Left cardiac atrium (tissue), 4 donors: ENCODE measurements at places on chromosomes 1 and 21. TPM values are rescaled to one million over a fixed set of nuclear protein-coding genes. Genes with fewer than 3 reads are reported as not detected.

ELF3 gene
- total RNA-seq = 8.5 TPM

KRTAP10-4 gene
- total RNA-seq = not detected

- DNase-seq = no peak
Observed at GRCh38 chr1:229651546-229651945, 25.5 kb downstream of the URB2 start.

TRIM62 gene
- 2.4 TPM for total RNA-seq

PDIK1L gene
- total RNA-seq = 3.3 TPM

DNA sequence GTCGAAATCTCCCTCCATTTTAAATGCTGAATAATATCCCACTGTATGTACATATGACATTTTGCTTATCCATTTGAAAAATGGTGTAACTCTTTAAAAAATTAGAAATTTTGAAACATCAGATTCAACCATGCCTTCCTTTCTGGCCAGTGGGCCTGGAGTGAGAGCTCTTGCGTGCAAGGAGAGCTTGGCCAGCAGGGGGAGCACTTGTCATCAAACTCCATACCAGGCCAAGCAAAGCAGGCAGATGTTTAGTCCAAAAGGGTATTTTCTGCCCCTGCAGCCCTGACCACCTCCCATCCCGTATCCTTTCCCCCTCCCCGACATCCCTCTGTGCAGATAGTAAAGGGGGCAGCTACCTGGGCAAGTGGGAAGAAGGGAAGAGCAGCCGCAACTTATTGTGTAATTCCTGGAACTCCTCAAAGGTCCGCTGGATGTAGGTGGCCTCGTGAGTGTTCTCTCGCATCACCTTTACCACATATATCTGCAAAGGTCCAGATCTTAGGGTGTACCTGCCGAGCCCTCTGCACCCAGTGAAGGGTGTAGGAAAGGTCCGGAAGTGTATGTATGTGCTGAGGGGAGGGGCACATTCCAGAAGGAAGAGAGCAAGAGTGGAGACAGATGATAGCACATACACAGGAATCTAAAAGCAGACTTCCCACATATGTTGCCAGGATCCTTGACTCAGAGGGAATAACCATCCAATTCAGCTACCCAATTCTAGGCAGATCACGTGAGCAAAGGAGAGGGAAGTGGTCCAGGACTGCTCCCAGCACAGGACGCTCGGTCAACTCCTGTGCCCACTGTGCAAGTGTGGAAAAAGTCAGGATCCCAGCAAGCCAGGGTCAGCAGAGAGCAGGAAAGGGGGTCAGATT is 19.9 kb upstream of the PPP1R15B start:
- peak; percentile 85 for DNase-seq

DNA sequence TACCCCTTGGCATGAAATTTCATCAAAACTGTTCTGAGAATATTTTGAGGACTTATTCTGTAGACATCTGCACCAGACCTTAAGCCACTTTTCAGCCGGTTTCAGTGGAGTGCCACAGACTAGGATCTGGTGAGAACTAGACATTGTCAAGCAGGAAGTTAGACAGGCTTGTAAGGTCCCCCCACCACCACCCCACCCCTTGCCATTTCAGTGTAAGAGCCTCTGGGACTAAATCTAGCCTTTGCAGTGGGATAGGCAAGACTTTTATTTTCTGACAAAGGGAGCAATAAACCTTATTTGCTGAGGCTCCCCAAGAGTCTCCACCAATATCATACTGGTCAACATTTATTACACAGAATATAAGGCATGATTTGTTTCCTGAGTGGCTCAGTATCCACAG is 77.9 kb upstream of the EXO1 start:
- no peak for DNase-seq

DNA sequence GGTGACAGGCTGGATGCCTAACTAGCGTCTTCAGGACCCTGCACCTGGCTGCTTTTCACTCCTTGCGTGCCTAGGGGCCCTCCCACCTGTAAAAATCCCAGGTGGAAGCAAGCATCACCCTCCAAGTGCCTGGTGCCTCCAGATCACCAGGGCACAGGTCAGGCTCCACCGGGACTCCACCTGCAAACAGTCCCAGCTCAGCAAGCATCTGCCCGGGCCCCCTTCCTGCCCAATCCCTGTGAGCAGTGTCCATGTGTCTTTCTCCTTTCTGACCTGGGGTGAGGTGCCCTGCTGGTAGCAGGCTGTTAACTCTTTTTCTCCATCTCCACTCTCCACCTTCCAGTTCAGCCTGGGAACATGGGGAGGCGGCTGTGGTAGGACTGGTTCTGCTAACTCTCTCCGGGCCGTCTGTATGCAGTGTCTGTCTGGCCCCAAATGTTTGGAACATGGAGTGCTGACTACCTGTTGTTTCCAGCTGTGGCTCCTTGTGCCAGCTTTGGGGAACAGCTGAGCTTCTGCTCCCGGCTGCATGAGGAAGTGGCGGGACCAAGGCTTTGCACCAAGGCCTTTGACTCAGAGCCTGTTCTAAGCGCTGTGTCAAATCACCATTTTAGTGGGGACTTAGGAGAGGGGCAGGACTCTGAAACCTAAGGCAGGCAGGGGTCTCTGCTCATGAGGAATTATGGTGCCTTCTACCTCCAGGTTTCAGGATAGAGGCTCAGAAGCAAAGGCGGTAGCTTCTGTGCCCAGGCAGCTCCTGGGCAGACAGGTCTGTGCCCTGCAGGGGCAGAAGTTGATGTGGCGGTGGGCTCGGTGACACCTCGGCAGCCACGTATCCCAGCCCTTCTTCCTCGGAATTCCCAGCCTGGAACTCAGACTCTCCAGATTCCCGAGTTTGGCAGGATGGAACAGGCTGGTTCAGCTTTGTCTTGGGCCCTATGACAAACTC is 5.5 kb downstream of the GPR137B start:
- DNase-seq = no peak

VPS45 gene
- 40.2 TPM for total RNA-seq

- DNase-seq = no peak
Observed at GRCh38 chr1:242318140-242318539, 206.4 kb downstream of the PLD5 start.

CFAP141 gene
- total RNA-seq = not detected

DNA sequence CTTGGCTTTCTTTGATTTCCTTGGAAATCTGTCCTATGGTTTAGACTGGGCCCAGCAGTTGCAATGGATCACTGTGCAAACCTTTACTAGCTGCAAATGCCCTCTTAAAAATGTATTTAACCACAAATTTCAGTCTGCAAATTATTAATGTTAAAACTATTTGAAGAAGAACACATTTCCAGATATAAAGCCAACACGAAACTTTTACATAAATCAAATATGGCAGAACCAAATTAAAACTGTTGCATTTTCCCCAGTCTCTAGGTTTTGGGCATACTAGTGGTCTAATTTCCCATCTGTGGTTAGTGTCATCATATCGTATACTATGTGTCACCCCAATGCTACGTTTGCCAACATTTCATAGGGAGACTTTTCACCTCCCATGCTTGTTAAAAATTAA is 52.3 kb downstream of the HMCN1 start:
- DNase-seq = no peak

- no peak for DNase-seq
Observed at GRCh38 chr1:206663362-206663761, 21.3 kb upstream of the MAPKAPK2 start.

GRCh38 chr1:41341365-41341683 is 19.9 kb upstream of the FOXO6 start:
- DNase-seq = no peak

SPATA17 gene
- total RNA-seq = 1.2 TPM

NGF gene
- 4.4 TPM for total RNA-seq

PPM1J gene
- 4.9 TPM for total RNA-seq

DNA sequence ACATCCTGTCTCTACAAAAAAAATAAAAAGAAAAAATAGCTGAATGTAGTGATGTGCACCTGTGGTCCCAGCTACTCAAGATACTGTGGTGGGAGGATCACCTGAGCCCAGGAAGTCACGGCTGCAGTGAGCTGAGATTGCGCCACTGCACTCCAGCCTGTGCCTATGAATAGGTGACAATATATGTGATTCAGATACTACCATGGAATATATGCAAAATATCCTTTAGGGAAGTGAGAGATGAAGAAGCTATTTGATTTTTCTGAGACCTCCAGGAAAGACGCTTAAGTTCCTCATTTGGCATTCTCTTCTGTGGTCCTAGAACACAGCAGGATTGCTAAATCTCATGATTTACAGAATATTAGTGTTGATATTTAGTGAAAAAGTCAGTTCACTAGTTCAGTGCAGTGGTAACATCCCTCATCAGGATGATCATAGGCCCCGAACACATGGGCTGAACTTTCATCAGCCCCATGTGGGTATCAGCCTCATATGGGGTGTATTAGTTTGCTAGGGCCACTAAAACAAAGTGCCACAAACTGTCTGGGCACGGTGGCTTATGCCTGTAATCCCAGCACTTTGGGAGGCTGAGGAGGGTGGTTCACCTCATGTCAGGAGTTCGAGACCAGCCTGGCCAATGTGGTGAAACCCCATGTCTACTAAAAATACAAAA is 6.0 kb upstream of the VASH2 start:
- DNase-seq = no peak

DNA sequence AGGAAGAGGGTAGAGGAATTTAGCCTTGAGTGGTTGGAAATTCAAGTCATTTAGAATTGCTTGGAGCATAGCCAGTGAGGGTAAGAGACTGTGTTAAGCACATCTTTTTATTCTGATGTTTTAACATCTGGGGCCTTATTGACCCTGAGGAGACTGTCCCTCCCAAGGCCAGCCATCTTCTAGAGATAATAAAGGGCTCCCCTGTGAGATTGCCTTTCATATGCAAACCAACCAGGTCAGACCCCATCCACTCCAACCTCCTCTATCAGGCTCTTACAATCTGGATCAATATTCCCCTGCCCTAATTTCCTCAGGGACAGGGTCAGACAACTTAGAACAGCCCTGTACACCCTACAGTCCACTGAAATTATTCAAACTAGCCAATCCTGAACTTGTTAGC is 93.8 kb downstream of the ATP1B1 start:
- no peak for DNase-seq

GRCh38 chr1:29209173-29209572 is 21.6 kb downstream of the MECR start:
- DNase-seq = no peak

TRAPPC10 gene
- total RNA-seq = 17.0 TPM

DNA sequence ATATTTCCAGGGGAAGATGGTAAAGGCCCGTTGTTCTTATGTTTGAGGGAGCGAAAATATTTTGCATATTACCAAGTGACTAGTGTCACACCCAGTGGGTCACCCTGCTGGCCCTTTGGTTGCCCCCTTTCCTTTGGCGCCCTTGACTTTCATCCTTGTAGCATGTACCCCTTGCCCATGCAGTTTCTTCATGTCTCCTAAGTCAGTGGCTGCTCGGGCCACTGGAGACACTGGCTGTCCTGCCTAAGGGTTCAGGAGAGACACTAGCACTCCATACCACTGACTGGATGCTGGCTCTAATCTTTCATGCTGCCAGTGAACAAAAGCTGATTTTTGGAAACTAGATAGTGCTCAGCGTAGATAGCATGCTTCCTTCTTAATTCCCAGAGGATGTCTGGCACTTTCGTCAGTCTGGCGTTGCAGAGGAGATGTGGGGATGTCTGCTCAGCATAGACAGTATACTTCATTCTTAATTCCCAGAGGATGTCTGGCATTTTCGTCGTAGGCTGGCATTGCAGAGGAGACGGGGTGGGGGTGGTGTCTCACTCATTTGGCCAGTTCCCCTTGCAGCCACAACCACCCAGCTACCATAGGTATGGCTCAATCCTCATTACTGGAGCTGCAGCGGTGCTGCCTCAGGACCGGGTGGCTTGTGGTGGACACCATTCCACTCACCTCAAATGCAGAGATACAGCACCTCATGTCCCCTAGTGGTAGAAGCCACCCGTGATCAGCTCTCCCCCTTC is 770.9 kb upstream of the TPTE start:
- DNase-seq = no peak

DNA sequence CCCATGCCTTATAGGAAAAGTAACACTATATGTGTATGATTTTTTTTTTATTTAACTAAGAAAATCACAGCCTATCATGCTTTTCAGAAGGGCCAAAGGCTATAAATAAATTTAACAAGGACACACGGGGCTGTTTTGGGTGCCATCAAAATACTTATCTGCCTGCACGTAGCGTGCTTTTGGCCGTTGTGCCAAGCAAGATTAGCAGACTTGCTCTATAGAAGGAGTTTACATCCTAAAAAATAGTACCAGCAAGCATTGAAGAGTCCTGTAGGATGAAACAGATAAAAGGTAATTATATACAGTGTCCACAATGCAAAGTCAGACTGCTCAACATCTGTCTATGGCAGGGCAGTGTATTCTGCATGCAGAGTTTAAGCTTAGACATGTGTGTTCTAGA is 3.7 kb downstream of the OLIG1 start:
- DNase-seq = no peak

IL22RA1 gene
- 0.26 TPM for total RNA-seq

- DNase-seq = no peak
Observed at GRCh38 chr1:12109901-12110300, 46.8 kb downstream of the TNFRSF8 start.

- DNase-seq = peak; percentile 83
Observed at GRCh38 chr1:27525296-27526272, 35.6 kb upstream of the WASF2 start.

IGSF9 gene
- total RNA-seq = 3.3 TPM

ANGPTL3 gene
- total RNA-seq = not detected

FCER1G gene
- total RNA-seq = 92.7 TPM

- no peak for DNase-seq
Observed at GRCh38 chr1:223803211-223803610, 42.5 kb downstream of the TP53BP2 start.

- peak; percentile 50 for DNase-seq
Observed at GRCh38 chr1:41455479-41456332, 28.8 kb downstream of the EDN2 start.

- DNase-seq = no peak
Observed at GRCh38 chr1:19710825-19711611, 46.3 kb downstream of the HTR6 start.

GRCh38 chr1:227939791-227940771 is 7.7 kb downstream of the WNT9A start:
- DNase-seq = no peak

IL19 gene
- total RNA-seq = not detected

GRCh38 chr1:35603468-35603867 is 30.4 kb downstream of the TFAP2E start:
- no peak for DNase-seq

DNA sequence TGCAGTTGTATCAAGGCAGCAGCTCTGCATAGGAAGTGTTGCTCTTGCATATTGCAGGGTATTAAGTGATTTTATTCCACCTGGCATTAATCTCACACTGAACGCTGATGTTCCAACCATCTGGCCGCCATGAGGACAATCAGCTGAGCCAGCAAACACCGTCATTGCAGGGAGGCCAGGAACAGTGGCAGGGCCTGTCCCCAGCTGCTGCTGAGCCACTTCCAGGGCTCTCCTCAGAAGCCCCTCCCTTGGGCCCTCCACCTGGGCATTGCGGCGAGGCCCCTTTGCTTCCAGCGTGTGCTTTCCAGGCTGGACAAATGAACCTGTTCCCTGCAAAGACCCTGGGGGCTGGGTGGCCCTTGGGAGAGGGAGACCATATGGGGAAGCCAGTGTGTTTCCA is 171.6 kb upstream of the C1orf174 start:
- no peak for DNase-seq

DNA sequence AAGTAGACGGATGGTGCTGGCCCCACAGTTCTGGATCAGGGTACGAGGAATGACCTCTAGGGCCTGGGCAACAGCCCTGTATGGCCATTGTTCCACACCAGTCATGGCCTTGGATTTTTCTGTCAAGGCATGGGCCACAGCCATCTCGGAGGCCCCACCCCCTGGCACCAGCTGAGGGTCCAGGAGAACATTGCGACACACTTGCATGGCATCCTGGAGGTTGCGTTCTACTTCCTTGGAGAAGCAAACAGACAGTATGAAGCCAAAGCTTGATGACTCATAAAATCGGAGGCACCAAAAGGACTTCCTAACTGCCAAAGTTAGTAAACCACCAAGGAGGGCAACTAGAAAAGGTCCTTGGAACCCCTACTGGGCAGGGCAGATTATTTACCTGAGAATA is 11.9 kb upstream of the VHLL start:
- no peak for DNase-seq
